Suppressor macrophage treated with lipopolysaccharide for 4 hours (primary cell): ENCODE measurements at places on chromosomes 13 and 19.

GRCh38 chr19:55275851-55276719, 3.8 kb downstream of the HSPBP1 start:
- peak; percentile 33 for DNase-seq

GRCh38 chr13:49292742-49293486, 45.2 kb downstream of the CDADC1 start:
- DNase-seq: no peak

- no peak for DNase-seq
Measured at GRCh38 chr19:23867895-23868294, 46.8 kb upstream of the ZNF726 start.

DNA sequence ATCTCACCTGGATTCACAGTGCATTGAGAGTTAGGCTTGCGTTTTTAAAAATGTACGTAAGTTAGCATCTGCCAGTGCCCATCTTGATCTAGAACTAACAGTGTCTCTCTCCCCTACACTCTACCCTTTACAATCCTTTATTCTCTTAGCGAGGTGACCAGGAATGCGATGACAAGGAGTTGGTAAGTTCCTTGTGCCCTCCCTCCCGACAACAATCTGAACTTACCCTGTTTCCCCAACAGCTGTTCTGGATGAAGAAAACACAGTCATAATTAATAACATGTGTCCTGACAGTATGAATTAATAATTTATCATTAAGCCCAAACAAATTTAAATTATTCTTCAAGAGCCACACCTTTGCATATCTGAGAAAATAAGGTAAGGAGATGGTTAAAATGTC, 6.3 kb downstream of the TSHZ3 start:
- DNase-seq: no peak

DNA sequence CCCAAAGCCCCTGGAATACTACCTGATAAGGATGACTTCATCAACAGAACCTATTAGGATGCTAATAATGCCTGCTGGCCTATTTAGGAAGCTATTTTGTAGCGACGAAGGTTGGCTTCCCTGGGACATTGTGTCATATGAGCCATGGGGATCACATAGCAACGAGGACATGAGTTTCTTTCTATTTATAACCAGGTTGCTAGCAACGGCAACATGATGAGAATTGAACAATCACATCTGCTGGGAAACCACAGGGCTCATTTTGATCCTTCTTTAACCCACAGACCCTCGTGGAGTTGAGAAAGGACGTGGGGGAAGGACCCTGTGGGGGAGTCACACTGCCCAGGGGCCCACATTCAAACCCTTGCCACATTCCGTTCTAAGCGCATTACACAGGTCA, 172.2 kb downstream of the COL4A1 start:
- peak; percentile 32 for DNase-seq

DNA sequence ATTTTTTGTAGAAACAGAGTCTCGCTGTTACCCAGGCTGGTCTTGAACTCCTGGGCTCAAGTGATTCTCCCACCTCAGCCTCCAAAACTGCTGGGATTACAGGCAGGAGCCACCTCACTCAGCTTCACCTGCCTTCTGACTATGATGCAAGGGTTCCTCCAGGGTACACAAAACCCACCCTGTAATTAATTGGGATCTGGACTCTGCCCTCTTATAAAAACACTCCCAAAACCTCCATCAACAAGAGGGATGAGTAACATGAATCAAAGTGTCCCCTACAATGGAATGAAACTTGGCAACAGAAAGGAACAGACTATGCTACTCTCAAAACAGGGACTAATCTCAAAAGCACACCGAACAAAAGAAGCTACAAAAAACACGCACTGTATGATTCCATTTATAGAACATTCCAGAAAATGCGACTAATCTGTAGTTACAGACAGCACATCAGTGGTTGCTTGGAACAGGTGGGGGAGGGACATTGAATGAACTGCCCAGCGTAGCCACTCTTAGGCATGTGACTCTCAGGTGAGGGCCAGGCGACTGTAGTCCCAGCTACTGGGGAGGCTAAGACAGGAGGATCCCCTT, 3.2 kb upstream of the PRR36 start:
- no peak for DNase-seq

DNA sequence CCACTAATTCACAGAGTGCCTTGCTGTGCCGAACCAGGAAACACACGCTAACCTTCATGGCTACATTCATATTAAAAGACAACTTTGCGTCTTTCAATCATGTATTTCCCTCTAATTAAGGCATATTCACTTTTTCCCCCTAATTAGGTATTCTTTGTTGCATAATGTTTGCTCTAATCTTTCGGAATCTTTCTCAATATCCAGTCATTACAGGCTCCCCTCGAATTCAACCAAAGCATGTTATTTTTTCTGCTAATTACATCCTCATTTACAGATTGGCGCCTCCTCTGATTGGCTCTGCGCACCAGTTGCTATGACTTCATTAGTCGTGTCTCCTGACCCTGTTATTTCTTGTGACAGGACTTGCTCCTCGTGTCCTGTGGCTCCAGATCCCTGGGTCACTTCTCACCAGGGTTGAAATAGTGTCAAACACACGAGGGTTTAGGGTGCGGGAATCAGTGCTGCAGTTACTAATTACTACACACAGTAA, 226.7 kb upstream of the TSHZ3 start:
- DNase-seq: no peak

DNA sequence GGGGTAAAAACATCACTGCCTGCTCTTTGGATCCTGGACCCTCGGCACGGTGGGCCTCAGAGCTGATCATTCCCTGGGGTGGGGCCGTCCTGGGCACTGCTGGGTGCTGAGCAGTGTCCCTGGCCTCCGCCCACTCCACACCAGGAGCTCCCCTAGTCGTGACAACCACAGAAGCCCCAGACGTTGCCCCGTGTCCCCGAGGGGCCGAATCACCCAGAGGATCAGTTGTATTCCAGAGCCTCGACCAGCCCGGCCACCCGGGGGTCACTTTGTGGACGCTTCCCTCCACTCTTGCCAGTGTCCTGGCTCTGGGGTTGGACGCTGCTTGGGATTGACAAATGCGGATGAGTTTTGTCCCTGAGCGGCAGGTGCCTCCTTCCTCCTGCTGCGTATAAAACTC, 10.2 kb downstream of the C2CD4C start:
- DNase-seq: no peak

GRCh38 chr19:7865262-7865911, 8.8 kb downstream of the PRR36 start:
- no peak for DNase-seq

- DNase-seq: no peak
Measured at GRCh38 chr19:13843104-13843921, 33.6 kb upstream of the NANOS3 start.

DNA sequence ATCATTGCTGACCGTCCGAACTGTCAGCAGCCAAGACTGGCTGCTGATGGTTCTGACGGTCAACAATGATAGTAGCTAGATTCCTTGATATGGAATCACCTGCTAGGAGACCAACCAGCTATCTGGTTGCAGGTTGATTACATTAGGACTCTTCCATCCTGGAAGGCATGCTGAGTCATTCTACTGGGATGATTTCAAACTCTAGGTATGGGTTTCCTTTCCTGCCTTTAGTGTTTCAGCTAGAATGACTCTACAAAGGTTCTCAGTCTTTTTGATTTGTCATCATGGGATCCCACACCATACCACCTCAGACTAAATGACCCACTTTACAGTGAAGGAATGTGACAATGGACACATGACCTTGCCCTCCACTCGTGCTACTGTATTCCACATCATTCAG, 138.1 kb upstream of the KL start:
- no peak for DNase-seq

GRCh38 chr13:98094678-98095266, 48.1 kb upstream of the FARP1 start:
- DNase-seq: no peak

GRCh38 chr19:15989889-15990288, 41.1 kb downstream of the OR10H4 start:
- no peak for DNase-seq

- DNase-seq: no peak
Measured at GRCh38 chr13:40452038-40452666, 214.3 kb downstream of the FOXO1 start.

DNA sequence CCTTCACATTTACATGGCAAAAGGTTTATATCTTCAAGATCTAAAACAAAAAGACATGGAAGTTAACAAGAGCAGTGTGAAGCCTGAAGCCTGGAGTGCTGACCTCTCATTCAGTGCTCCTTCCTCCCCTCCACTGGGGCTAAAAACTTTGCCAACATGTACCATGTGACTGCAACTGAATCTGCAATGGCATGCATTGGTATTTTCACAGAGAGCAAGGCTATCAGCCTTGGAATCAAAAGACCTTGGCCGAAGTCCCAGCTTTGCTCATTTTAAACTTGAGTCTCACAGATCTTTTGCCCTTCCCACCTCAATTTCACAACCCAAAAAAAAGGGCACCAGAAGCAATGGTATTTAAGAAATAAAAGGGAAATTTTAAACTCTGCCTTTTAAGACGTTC, 325.1 kb downstream of the DCT start:
- no peak for DNase-seq

DNA sequence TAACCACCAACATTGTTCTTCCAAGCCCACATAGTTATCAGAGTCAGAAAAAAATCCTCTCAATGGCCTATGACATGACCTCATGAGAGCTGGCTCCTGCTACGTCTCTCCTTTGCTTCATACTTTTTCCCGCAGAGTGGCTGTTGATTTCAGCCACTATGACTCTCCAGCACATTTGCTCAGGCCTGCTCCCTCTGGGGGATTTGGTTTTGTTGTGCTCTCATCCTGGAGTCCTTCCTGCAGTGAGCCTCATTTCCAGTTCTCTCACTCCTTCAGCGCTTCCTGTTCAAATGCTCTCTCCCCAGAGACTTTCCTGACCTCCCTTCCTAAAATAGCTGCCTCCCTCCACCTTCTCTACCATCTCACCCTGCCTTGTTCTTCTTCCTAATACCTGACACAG, 72.0 kb upstream of the USP29 start:
- DNase-seq: no peak

DNA sequence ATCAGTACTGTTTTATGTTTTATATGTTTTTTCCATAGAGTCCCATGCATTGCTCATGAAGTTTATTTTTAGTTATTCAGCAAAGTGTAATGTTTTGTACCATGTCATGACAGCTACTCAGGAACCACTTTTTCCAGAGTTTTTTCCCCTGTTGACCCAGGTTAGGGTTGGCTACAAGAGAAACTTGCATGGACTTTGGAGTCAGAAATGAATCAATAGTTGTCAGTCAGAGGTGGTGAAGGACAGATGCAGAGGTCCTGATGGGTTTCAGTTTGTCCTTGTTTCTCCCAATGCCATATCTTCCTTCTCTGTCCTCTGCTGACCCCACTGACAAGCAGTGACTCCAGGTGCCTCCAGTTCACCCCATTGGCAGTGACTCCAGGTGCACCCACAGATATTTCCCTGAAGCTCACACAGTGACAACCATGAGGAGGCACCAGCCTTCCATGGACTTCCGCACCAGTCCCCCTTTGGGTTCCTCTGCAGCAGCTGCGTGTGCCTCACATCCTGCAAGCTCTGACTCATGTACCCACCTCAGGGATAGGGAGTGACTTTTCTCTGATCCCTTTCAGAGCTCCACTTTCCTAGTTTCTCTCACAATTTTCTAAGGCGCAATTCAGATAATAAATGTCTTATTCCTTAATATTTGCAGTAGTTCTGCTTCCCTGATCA, 92.1 kb downstream of the AKAP11 start:
- no peak for DNase-seq

DNA sequence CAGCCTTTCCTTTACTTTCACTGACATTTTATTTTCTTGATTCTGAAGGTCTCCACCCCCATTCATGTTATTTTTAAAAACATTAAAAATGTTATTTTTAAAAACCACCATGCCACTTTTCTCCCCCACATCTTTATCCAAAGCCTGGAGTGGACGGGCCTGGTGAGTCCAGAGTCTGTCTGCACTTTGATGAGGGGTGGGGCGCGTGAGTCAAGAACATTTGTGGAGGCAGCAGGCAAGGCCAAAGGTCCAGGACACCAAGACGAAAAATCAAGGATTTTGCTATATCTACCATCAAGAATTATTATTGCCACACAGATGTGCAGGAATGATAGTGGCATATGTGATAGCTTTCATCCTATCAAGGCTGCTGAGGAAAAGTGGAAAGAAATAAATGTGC, 224.9 kb downstream of the FGF9 start:
- DNase-seq: no peak

DNA sequence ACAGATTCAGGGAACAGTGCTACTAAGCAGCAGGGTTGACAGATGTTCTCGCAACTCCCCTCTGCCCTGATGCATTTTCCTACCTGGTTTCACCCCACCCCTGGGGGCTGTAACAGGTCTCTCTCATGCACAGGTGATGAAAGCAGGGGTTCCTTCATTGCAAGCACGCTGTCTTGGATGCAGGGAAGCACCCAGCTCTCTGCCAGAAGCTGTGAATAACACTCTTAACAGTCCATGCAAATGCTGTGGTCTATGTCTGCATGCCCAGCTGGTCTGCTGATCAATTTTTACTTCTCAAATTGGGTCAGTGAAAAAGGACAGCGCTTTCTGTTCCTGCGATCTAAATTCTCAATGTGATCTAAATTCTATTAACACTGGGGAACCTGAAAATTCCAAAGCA, 246.3 kb upstream of the TSHZ3 start:
- DNase-seq: no peak

- DNase-seq: no peak
Measured at GRCh38 chr13:58906329-58907007, 1257.3 kb downstream of the DIAPH3 start.

DNA sequence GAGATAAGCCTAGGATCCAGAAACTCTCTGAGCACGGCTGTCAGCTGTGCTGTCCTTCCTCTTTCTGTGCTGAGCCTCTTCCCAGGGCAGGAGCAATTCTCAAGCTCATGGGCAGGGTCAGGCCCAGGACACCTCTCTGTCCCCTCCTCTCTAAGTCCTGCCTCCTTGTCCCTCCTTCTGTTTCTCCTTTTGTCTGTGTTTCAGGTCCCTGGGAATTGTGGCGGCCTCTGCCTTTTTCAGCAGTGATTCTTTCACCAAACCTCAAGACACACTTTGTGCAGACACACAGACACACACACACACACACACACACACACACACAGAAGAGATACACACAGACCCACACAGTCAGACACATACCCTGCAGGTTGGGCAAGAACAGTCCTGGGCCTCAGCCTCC, at the start of gene PSG1:
Gene PSG1 (minus strand): TSS at position 101 of the 400 bp plus-strand sequence. CDS start 132 bp downstream, outside the sequence.
- DNase-seq: no peak

GRCh38 chr13:50531917-50532899, 311.3 kb downstream of the DLEU7 start:
- peak; percentile 39 for DNase-seq

DNA sequence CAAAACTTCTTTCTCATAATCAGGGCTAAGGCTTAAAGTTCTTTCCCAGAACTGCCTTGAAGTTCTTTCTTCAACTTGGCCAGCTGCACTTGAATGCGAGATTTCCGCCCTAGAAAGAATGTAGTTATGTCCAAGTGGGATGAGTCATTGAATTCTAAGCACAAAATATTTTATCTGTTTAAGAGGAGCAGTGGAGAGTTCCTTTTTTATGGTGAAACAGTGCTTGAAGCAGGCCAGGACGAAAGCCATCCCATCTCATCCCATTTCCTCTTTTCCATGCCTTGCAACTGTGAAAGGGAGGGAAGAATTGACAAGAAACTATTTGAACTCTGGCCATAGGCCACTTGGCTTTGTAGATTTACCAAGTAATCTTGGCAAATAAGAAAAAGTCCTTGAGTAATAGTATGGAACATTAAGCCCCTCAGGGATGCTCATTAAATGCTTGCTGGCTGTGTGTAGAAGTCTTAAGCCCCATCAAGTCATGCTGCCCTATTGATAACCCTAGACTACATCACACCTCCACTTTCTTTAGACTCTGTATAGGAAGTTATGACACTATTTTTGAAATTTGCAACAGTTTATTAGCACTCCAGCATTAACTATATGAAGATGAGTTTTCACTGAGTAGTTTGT, 174.5 kb downstream of the KCTD12 start:
- peak; percentile 80 for DNase-seq
